Activated CD4-positive, alpha-beta memory T cell treated with anti-CD3 and anti-CD28 coated beads for 36 hours (primary cell): ENCODE measurements at places on chromosomes 3 and 15. TPM values are rescaled to one million over a fixed set of nuclear protein-coding genes. Genes with fewer than 3 reads are reported as not detected.

The ZNF385D gene
- not detected for total RNA-seq

DNA sequence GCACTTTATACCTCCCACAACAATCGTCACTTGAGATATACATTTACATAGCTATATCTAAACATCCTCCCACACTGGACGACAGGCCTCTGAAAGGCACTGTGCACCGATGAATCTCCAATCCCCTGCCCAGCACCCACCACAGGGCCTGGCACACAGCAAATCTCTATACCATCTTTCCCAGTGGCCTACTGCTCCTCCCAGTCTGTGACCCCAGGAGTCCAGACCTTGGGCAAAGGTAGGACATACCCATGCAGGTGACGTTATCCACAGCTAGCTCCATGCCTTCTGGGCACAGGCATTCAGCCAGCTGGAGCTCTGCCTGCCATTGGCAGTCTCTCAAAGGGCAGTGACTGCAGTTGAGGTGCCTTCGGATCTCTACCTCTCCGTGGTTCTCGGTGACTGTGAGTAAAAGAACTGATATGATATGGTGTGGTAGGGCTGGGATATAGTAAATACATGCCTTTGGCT is 5.8 kb downstream of the LTK start:
- DNase-seq, result no peak

DNA sequence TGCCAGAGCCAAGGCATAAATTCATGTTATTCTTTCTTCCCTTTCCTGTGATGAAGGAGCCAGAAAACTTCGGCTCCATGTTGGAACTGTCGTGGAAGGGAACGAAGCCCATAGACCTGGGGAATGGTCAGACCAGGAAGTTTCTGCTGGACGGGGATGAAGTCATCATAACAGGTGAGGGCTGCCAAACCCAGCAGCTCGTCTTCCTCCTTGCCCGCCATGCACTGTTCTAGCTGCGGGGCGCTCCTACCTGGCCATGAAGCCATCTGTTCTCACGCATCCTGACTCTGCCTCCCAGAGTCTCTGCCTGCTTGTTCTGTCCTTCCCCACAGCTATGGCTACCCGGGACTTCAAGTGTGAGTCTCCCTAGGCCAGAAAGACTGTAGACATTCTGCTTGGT is 28.2 kb downstream of the FAH start:
- no peak for DNase-seq

- DNase-seq, result peak; percentile 4
These were observed 43.3 kb upstream of the SLCO2A1 start for GRCh38 chr3:134072881-134073582.
